ENCODE measurements at places on chromosomes 6 and 20.

- no peak for DNase-seq
These were observed 4.0 kb upstream of the WTAP start for GRCh38 chr6:159723259-159723658.

- DNase-seq = no peak
These were observed 176.3 kb downstream of the JARID2 start for GRCh38 chr6:15421945-15422733.

- DNase-seq = no peak
These were observed 64.2 kb upstream of the MYLIP start for GRCh38 chr6:16064671-16065072.

- DNase-seq = no peak
These were observed 21.9 kb downstream of the CCN2 start for GRCh38 chr6:131929264-131929663.

DNA sequence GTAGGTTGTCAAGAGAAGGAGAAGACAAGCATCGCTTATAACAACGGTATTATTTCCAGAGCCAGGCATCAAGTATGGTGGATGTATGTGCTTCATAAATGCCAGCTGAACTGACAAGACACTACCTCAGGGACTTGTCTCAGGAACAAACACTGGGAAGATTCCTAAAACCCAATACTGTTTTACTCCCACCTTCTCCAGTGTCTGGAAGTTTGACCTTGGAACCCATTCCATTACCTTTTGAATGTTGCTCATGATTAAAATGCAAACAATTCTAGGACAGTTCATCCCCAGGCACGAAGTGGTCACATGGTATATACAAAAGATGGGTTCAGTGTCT, 300.1 kb downstream of the ADGB start:
- DNase-seq = no peak

- no peak for DNase-seq
These were observed 175.9 kb upstream of the GJE1 start for GRCh38 chr6:141956868-141957267.

- DNase-seq = peak; percentile 52
These were observed 246.7 kb downstream of the TTLL2 start for GRCh38 chr6:167571550-167571949.

DNA sequence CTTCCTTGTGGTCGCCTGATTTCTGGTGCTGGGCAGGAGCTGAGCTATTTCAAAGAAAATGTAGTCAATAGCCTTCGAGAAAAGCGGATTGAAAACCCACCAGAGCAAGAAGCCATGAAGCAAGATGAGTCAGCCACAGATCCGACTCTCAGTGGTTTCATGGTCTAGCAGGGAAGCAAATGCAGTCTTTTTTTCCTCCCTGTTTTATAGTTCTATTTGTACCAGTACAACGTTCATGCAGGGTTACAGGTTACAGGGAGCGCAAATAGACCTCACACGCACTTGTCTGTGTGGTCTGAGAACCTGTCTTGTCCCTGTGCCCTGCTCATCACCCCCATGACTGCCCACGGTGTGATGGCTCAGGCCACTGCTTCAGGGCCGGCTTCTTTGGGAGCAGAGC, 309.8 kb upstream of the SUPT3H start:
- DNase-seq = no peak

DNA sequence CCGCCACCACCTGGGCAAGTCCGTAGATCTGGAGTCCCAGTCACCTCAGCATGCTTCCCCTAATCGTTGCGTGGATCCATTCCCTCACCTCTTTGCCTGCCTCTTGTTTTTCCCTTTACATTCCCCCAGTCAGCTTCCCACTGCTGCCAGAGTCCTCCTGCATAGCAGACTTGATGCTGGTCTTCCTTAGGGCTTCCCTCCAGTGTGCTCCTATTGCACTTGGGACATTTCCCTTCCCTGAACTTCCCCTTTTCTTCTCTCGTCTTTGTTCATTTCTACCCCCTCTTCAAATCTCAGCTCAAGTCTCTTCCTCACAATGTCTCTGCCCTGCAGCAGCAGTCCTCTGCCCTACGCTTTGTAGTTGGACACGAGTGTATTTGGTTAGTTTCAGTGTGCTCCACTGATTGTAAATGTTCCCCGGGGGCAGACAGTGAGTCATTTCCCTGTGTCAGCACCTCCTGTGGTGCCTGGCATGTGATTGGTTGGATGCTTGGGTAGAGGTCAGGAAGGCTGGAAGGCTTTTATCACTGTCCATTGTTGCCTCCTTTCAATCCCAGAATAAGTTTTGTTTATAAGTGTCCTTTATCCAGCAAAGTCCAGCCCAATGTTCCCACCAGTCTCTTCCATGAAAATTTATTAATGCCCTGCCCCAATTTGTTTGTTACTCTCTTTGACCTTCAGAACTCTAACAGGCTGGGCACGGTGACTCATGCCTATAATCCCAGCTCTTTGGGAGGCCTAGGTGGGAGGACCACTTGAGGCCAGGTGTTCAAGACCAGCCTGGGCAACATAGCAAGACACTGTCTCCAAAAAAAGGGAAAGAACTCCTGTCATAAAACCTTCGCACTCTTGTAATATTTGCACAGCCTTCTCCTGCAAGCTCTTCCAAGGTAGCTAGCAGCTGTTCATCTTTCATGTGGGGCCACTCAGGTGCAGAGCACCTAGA, 38.3 kb downstream of the FAM120B start:
- DNase-seq = no peak

GRCh38 chr6:11525468-11526155, 11.9 kb upstream of the TMEM170B start:
- no peak for DNase-seq

DNA sequence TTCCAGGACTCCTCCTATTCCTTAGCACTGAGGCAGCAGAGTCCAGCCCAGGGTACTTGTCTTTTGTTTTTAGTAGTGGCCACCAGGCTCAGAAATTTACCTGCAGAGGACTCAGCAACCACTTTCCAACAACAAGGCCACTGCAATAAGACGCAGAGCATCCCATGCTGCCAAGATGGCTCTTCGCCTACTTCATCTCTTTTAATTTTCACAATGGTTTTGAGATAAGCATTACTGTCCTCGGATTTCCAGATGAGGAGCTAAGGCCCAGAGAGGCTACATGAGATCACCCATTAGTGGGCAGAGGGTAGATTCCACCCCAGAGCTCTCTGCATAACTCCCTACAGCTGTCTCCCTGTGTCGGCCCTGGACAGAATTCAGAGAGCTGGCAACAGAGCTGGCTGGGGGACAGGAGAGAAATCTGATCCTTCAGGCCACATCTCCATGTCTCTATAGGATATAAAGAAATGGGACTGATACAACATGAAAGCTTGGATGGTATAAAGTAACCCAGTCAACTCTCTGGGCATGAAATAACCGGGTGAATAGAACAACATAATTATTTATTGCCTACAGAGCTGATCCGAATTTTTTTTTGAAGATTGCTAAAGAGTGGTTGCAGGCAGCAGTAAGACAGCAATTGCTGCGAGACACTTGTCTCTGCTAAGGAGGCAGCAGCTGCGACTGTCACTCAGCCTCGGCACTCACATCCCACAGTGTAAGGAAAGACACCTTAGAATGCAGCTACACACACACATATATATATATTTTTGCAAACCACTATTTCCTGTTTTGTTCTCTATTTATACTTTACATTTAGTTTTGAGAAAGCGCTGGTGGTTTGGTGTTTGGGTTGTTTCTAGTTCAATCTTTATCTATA, 37.2 kb downstream of the SCML4 start:
- DNase-seq = no peak

- DNase-seq = peak; percentile 71
These were observed 92.4 kb downstream of the PRND start for GRCh38 chr20:4813863-4814695.

- no peak for DNase-seq
These were observed 3.1 kb upstream of the NCOA3 start for GRCh38 chr20:47498606-47499005.

DNA sequence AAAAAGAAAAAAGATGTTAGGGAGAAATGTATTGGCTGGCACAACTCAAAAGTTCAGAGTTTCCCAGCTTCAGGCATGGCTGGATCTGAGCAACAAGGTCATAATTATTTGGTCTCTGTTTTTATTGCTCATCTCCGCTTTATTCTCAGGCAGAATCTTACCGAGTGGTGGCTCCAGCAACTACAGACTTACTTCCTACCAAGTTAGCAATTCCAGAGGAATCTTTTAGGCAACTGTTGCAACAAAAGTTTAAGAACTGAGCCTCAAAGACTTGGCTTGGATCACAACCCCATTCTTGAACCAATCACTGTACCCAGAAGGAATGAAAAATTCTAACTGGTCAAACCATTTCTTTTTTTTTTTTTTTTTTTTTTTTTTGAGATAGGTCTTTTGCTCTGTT, 35.5 kb upstream of the NCOA3 start:
- DNase-seq = no peak

- no peak for DNase-seq
These were observed 334.9 kb upstream of the JARID2 start for GRCh38 chr6:14910692-14911547.

GRCh38 chr20:23125159-23125558, 39.0 kb upstream of the CD93 start:
- DNase-seq = peak; percentile 60

DNA sequence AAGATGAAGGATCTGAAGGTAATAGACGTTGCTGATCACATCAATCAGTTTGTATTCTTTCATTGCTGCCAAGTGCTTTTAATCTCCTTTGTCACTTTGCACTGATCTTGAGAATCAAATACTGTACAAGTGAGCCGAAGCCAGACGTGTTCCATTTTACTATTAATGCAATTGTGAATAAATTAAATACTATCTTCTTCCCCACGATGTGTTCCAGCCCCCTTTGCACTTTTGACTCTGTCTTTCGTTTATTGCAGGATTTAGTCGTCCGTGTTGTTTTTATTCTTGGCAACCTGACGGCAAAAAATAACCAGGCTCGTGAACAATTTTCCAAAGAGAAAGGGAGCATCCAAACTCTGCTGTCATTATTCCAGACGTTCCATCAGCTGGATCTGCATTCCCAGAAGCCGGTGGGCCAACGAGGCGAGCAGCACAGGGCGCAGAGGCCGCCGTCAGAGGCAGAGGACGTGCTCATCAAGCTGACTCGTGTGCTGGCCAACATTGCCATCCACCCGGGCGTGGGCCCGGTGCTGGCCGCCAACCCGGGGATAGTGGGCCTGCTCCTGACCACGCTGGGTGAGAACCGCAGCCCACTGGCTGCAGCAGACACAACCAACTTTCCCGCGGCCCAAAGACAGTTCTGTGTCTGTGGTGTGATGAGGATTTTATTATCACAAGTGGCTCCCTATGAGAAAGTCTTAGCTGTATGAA, 104.7 kb downstream of the ARMC2 start:
- DNase-seq = no peak

GRCh38 chr20:52918311-52918710, 53.8 kb upstream of the TSHZ2 start:
- DNase-seq = no peak

DNA sequence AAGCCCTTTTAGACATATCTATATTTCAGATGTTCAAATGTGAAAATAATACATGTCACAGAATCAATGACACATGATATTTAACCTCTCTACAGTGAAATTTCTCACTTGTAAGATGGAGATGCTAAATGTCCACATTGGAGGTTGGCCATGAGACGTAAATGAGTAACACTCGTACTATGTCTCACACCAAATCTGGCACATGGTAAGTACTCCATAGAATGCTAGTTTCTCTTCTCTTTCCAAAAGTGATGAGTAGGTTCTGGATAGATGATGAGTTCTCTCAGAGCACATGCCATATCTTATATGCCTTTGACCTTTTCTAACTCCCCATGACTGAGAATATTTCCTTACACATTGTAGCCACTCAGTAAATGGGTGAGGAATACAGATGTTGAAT, 17.7 kb downstream of the GFOD1 start:
- no peak for DNase-seq

DNA sequence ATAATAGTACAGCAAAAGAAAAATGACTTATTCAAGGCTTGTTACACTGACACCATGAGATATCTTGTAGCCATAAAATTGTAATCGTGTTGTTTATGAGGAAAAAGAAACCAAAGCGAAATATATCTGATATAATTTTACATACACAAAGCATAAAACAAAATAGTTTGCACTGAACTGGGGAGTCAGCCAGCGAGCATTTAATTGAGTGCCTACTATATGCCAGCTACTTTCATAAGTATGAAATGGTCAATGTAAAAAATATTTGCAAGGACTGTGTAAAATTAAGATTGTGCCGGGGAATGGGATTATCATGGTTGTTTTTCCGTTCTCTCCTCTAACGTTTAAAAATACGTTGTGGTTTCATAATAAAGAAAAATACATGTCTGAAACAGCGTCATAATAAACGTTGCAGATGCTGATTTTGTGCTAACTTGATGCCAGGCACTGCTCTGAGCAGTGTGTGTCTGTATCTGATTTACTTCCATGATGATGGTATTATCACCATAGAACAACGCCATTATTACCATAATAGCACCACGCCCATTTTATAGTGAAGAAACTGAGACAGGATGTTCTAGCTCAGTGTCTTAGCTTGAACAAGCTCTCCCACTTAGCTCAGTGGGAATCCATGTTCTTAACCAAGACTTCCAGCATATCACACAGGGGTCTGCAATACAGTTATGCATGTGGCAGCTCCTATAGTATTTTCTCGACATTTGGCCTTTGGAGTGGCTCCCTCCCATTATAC, 144.6 kb downstream of the BCAS1 start:
- DNase-seq = peak; percentile 3

DNA sequence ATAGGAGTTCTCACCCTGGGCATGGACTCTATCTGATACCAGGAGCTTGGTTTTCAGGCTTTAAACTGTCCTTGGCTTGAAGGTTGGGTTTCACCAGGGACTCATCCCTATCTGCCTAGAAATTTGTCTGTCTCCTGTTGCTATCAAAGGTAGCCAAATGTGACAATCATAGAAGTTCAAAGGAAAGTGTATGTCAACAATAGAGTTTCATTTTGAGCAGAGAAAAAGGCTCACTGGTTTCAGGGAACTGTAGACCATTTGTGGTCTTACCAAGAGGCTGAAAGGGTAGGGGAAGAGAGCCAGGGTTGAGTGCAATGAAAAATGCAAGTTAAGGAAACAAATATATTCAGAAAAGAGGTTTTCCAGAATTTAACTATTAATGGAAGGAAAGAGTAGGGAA, 966.8 kb upstream of the CITED2 start:
- no peak for DNase-seq

DNA sequence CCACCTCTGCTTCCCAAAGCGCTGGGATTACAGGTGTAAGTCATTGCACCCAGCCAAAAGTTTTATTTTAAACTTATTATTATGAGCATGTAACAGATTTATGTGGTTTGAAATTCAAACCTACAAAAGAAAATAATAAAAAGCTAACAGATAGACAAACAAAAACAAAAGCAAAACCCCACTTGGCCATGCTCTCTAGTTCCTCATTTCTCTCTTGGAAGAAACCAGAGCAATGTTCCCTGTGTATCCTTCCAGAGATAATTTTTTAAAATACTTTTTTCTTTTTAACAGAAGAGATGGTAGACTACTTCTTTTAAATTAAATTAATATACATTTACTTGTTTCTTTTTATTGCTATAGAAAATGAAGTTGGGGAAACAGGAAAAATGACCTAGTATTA, 28.0 kb upstream of the SLC17A3 start:
- DNase-seq = no peak

GRCh38 chr6:127718694-127719093, 141.7 kb downstream of the C6orf58 start:
- no peak for DNase-seq

All from suprapubic skin (tissue), 4 donors.